ENCODE measurements at places on chromosomes 1 and 21.

GRCh38 chr1:216014086-216014485 is 409.2 kb downstream of the USH2A start:
- DNase-seq: no peak

DNA sequence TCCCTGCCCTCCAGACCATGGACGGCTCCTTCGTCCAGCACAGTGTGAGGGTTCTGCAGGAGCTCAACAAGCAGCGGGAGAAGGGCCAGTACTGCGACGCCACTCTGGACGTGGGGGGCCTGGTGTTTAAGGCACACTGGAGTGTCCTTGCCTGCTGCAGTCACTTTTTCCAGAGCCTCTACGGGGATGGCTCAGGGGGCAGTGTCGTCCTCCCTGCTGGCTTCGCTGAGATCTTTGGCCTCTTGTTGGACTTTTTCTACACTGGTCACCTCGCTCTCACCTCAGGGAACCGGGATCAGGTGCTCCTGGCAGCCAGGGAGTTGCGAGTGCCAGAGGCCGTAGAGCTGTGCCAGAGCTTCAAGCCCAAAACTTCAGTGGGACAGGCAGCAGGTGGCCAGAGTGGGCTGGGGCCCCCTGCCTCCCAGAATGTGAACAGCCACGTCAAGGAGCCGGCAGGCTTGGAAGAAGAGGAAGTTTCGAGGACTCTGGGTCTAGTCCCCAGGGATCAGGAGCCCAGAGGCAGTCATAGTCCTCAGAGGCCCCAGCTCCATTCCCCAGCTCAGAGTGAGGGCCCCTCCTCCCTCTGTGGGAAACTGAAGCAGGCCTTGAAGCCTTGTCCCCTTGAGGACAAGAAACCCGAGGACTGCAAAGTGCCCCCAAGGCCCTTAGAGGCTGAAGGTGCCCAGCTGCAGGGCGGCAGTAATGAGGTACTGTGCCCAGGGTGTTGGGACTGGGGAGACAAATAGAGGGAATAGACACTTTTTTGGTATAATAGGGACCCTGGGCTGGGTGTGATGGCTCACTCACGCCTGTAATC is 1.0 kb downstream of the ZBTB48 start:
- no peak for DNase-seq

DNA sequence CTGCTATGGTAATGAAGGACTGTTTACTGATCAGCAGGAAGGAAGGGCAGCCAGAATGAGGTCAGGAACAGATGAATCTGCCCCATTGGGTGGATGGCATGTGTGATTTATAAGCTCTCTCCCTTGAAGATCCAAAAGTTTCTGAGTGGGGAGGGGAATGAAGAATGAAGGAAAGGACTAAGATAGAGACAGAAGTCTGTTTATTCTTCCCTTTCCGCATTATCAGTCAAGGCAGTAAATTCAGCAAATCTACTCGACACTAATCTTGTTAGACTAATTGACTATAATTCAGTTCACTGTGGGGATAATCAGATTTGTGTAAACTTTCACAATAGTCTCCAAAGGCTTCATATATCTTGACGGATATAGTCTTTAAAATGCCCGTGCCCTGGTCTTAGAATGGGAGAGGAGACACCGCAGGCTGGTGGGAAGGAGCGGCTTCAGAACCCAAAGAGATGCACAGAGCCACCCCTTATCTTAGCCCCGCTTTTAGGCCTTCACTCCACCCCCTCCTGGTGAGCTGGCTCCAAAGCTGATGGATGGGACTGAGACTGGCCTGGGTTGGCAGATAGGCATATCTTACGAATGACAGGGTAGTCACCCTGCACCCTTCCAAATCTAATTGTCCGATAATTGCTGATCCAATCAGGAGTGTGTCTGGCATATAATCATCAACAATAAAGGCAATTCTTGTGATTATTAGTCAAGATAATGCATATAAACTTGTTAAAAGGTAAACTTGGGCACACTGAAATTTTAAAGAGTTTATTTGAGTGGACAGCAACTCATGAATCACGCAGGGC is 76.0 kb upstream of the PPM1J start:
- no peak for DNase-seq

DNA sequence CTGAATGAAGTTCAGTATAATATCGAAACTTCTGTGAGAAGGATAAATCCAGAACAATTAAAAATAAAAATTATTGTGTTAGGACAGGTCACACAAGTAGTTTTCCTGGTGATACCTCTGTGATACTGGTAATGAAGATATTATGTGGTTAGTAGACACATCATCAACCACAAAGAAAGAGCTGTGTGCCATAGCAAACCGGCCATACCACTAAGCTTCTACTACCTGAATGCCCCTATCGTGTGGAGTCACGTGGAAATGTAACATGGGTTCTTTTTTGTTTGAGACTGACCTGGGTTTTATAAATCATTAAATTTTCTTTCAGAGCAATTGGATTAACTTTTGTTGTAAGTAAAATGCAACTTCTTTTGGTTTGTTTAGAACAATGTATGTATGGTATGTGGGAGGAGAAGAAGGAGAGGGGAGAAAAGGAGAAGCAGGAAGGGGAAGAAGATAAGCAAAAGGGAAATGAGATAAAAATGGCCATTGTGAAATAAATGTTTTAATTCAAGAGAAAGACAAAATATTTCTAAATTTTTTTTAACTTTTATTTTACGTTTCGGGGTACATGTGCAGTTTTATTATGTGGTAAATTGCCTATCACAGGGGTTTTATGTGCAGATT is 58.2 kb upstream of the LRRC8B start:
- no peak for DNase-seq

GRCh38 chr1:41390166-41390565 is 28.9 kb downstream of the FOXO6 start:
- no peak for DNase-seq

- no peak for DNase-seq
These were observed 2.1 kb downstream of the KHDC4 start for GRCh38 chr1:155932081-155932480.

- no peak for DNase-seq
These were observed 179.5 kb upstream of the ARHGEF16 start for GRCh38 chr1:3274972-3275371.

- no peak for DNase-seq
These were observed 163.4 kb downstream of the CYYR1 start for GRCh38 chr21:26409735-26410134.

DNA sequence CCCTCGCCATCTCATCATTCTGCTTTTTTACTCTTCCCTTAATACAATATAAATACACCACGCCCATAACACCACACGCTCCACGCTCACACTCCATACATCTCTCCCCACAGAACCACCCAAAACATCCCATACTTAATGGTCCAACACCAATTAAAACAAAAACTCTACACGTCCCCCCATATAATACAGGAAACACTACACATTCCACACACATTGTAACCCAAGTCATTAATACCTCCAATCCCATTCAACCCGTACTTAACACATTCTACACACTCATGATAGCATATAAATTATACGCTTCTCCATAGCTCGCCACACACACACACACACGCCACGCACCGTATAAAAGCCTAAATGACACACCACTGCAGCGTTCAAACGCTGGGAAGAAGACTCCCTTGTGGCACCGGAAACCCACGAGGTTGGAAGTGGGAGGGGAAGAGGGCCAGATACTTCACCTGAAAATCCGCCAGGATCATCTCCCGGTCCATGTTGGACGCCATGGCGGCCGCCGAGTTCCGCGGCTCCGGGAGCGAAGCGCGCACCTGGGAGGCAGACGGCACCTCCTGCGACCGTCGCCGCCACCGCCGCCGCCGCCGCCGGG is 659 bp downstream of the FAF1 start:
- no peak for DNase-seq

All from activated CD4-positive, alpha-beta T cell treated with anti-CD3 and anti-CD28 coated beads for 24 hours (primary cell).